Activated CD4-positive, alpha-beta T cell treated with anti-CD3 and anti-CD28 coated beads for 36 hours (primary cell): ENCODE measurements at places on chromosomes 5 and 9. TPM values are rescaled to one million over a fixed set of nuclear protein-coding genes. Genes with fewer than 3 reads are reported as not detected.

- peak; percentile 42 for DNase-seq
- H3K27ac ChIP-seq: no peak overlapping the region
- no peaks in the 10 kb centered on the region for H3K36me3 ChIP-seq
Measured at GRCh38 chr5:113090336-113091106, 113.9 kb downstream of the DCP2 start.

GRCh38 chr9:6944093-6944551 is 186.3 kb downstream of the KDM4C start:
- H3K4me1 ChIP-seq: peaks cover 24% of the 10 kb centered on the region
- peaks cover 16% of the 10 kb centered on the region for H3K36me3 ChIP-seq
- H3K27ac ChIP-seq: no peak overlapping the region
- H3K4me3 ChIP-seq: no peak overlapping the region
- DNase-seq: no peak
- no peaks in the 10 kb centered on the region for H3K27me3 ChIP-seq

GRCh38 chr9:136854842-136855460 is 2.8 kb downstream of the MAMDC4 start:
- DNase-seq: no peak
- H3K36me3 ChIP-seq: peaks cover 5% of the 10 kb centered on the region
- H3K27me3 ChIP-seq: no peaks in the 10 kb centered on the region

DNA sequence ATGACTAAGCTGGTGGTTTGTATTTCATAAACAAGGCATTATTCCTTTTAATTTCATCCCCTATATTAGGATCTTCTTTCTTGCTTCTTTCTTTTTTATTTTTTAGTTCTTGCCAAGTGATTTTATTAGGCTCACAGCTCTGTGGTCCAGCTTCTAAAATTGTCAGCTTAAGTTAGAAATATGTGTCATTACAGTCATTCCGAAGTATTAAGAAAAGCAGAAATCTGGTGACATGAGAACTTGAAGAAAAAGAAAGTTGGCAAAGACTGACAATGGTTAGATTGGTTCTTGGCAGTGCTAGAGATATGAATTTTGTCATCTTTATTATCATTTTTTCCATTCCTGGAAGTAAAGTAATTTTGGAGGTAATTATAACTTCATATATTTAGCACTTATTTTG is 166.5 kb upstream of the PRR16 start:
- no peaks in the 10 kb centered on the region for H3K4me1 ChIP-seq
- H3K36me3 ChIP-seq: no peaks in the 10 kb centered on the region
- no peak overlapping the region for H3K27ac ChIP-seq
- DNase-seq: no peak

DNA sequence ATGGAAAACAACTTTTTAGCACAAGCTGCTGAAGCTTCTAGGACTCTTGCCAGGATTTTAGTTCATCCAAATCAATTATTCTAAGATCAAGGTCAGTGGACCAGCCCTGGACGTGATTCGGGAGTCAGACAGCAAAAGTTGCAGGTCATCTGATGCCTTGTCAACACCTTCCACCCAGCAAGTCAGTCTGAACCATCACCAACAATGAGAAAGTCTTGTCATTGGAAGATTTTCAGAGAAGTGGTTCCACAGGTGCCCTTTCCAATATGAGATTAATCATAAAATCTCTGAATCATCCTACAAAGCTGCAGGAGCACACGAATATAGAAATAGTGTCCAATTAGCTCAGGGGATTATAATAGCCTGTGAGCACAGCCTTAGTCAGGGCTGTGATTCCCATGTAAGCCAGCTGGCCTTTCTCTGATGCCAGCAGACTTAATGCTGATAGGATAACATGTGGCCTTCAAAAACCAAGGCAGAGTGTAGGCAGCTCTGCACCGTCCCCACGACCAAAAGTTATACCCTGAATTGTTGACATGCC is 445.0 kb upstream of the TRPC7 start:
- peaks cover 2% of the 10 kb centered on the region for H3K4me1 ChIP-seq
- H3K27me3 ChIP-seq: no peaks in the 10 kb centered on the region
- H3K4me3 ChIP-seq: no peak overlapping the region

DNA sequence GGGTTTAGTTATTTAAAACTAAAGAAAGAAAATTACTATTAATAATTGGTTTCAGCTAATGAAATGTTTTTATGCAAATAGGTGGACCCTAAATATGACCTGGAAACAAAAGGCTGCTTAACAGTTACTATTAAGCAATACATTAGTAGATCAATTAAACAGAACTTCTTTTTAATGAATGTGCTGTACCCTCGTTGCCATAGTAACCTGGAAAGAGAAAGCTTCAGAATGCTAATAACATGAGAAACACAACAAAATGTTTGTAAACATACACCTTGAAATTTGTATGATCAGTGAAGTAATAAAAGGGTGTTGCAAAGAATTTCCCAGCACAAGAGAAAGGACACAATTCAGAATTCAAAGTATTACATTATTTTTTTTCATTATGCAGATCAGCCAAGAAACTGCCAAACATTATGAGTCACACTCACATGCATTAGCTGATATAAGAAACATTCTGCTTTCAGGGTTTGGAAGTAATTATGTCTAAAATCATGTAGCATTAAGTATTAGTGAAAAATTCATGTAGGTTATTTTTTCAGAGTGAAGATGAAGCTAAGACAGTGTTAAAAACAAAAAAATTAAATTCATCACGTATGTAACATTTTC is 348.3 kb downstream of the ISL1 start:
- H3K27ac ChIP-seq: no peak overlapping the region
- H3K4me1 ChIP-seq: no peaks in the 10 kb centered on the region
- H3K27me3 ChIP-seq: no peaks in the 10 kb centered on the region
- H3K4me3 ChIP-seq: no peak overlapping the region

The TTC39B gene
- 34.4 TPM for total RNA-seq

The C9orf153 gene
- total RNA-seq: 0.46 TPM
